Stimulated activated CD4-positive, alpha-beta T cell treated with anti-CD3 and anti-CD28 coated beads, Interleukin-4, amount 100 ng/mL, for 1 hour (primary cell): ENCODE measurements at places on chromosomes 3 and 15.

DNA sequence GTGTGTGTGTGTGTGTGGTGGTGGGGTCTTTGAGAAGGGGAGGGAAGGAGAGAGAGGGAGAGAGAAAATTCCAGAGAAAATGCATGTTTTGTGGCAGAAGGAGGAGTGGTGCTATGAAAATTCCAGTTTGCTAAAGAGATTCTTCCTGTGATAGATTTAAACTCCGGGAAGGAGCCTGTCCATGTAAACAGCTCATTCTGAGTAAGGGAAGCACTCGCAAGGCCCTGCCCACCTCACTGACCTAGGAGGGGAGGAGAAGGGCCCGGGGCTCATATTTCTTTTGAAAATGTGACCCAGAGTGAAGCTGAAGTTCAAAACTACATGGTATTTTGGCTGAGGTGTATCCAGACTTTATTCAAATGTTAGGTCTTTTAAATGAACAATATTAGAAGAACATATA is 41.3 kb downstream of the ADAMTSL3 start:
- DNase-seq: no peak

GRCh38 chr15:96412045-96412905 is 81.8 kb downstream of the NR2F2 start:
- DNase-seq: no peak

- no peak for DNase-seq
Observed at GRCh38 chr3:177948716-177949425, 587.4 kb upstream of the KCNMB2 start.

DNA sequence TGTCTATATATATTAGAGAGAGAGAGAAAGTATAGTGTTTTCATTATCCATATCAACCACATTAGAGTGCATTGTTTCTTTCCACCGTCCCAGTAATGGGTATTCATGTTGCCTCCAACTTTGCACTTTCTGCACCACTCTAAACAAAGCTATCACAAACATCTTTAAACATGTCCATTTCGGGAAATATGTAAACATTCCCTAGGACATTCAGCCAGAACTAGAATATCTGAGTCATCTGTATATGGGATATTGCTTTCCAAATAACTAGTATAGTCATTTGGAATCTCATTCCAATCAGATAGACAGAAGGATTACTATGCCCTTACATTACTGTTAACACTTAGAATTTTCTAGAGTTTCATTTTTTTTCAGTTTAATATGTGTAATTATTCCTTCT is 914.9 kb upstream of the EPHA6 start:
- DNase-seq: no peak

DNA sequence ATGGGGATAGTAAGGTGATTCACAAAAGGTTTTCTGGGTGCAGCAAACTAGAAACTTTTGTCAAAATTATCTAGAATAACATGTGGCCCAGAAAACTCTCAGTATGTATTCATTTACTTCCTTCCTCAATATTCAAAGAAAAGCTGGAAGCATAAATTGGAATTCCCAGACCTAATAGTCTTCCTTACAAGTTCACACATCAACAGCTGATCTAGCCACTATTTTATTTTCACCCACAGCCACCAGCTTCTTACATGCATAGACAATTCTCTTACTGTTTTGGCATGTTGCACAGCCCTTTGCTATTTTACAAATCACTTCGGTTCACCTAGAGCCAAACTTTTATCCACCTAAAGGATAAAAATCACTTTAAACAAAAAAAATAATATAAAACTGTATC is 647.8 kb upstream of the CCDC54 start:
- DNase-seq: no peak

DNA sequence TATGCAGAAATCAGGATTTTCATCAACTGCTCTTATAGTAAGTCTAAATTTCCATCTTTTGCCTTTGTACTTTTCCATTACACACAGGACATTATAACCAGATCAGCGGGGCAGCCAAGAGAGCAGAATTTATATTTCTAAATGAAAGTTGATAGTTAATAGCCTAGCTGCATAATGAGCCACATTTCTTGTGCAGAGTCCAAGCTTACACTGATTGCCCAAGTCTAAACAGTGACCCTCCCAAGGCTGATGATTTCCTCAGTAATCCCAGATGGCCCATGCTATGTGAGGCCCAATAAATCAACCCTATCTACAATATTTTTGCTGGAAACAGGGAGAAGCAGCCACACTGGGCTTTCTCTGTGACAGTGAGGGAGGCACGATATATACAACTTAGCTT is 475.8 kb upstream of the KCNMB2 start:
- no peak for DNase-seq

- DNase-seq: no peak
Observed at GRCh38 chr3:170560717-170561382, 25.0 kb downstream of the SLC7A14 start.

DNA sequence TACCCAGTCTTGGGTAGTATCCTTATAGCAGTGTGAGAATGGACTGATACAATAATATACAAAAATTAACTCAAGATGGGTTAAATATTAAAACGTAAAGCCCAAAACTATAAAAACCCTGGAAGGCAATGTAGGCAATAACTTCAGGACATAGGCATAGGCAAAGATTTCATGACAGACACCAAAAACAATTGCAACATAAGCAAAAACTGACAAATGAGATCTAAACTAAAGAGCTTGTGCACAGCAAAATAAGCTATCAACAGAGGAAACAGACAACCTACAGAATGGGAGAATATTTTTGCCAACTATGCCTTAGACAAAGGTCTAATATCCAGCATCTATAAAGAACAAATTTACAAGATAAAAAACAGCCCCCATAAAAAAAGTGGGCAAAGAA is 204.8 kb upstream of the CCDC54 start:
- no peak for DNase-seq

DNA sequence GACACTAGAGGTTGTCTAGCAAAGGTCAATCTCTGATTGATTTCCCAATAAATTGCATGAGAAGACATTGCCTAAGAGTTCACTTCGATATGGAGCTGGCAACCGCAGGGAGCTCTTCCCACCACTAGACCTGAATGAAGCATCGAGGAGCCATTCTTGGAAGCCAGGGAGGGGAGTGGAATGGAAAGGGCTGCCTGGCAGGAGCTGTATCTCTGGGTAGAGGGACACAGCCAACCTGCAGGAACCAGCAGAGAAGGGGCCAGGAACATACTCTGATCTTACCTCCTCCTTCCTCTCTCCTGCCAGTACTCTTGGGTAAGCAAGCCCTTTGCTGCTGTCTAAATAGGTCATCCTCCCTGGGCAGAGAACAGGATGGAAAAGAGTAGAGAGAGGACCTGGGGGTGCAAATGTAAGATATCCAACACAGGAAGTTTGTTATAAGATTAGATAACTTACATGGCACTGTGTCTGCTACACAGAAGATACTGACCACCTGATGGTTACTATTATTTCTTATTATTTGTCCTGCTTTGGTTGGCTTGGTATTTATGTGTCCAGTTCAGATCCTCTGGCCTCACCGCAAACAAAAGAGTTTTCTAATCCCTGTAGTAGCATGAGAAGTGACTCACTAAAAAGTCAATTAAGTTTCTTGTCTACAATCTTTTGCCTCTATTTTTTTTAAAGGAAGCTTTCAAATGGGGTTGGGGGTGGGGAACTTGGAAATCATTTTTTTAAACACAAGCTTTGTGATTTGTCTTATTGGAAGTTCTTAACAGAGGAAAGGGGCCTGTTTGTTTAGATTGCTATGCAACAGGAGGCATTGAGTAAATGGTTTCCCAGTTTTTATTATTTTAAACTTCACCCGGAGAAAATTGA is 156.7 kb upstream of the TSC22D2 start:
- no peak for DNase-seq
